ENCODE measurements at places on chromosomes 4 and X.
A peak's percentile ranks its signal among the peaks of the same experiment; 100 is the strongest.

DNA sequence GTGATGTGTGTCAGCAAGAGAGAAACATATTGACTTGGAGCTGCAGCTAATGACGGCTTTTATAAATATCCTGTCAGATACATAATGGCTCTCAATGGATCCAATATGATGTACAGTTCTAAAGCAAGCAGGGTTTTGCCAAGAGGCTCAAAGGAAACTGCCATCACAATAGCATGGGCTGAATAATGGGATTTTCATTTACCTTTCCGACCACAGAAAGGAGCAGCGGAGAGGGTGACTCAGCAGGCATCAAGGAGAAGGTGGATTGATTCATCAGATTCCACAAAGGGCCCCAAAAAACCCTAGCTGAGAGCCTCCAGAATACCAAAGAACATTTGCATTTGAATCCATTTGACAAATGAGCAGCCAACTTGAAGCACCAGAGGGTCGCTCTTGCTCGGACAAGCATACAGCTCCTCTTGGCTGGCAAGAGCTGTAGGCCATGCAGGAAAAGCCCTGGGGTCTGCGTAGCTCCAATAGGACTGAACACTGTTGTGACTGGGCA, 355.7 kb upstream of the NOCT start:
- peak; percentile 22 for DNase-seq

DNA sequence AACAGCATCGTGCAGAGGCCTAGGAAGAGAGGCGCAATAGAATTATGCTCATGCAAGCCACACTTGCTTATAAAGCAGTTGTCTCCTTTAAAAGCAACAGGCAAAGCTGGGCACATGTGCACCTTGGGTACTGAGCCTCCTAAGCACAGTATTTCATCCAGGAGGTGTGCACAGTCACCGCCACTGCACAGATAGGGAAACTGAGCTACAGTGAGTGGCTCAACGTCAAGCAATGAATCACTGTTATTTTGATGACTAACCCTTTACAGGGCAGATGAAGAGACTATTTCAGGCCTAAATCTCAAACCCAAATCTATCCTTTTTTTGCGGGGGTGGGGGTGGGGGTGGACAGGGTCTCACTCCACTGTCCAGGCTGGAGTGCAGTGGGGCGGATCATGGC, 42.3 kb downstream of the BCOR start:
- no peak for DNase-seq

DNA sequence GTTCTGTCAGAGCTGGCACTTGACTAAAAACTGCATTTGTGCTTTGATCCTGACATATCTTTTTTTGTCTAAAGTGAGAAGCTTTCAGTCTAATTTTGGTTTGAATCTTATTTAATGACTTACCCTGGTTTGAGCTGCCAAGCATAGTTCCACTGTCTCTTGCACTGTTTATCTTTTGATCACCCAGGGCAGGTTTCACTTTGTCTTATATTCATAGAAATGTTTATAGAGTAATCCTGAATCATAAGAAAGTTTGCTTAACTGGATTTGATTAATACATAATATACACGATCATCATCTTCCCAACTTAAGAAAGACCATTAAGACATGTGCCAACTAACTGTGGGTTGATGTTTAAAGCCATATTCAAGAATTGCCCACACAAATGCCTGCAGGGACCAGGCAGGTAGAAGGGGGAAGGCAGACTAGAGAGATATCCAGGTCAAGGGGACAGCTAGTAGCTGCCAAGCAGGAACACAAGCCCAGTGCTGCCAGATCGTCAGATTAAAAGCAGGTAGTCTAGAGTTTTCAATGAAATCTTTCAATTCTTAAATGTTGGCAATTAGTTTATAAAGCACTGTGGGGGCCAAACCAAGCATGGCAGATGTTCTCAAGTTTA, 1.9 kb downstream of the GK start:
- no peak for DNase-seq

DNA sequence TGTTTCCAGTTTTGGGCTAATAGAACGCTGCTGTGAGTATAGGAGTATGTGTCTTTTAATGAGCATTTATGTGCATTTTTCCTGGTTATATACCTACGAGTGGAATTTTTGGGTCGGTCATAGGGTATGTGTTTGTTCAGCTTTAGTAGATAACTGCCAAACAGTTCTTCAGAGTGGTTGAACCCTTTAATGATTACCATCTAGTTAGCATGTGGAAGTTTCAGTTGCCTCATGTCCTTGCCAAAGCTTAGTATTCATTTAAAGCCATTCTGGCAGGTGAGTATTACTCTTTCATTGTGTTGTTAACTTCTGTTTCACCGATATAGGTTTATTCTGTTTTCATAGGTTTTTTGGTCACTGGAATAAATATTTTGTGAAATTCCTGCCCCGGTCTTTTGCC, 229.1 kb downstream of the ARHGAP10 start:
- DNase-seq: no peak

GRCh38 chrX:134633832-134634231, 24.4 kb downstream of the PLAC1 start:
- no peak for DNase-seq

GRCh38 chr4:56512166-56512565, 6.6 kb downstream of the ARL9 start:
- DNase-seq: no peak

GRCh38 chrX:10988653-10989052, 122.5 kb upstream of the HCCS start:
- DNase-seq: no peak

- peak; percentile 39 for DNase-seq
Measured at GRCh38 chrX:3638280-3638873, 75.1 kb downstream of the PRKX start.

- DNase-seq: no peak
Measured at GRCh38 chr4:172411149-172411548, 597.9 kb downstream of the GALNTL6 start.

GRCh38 chr4:73692254-73692653, 48.1 kb upstream of the CXCL8 start:
- no peak for DNase-seq

DNA sequence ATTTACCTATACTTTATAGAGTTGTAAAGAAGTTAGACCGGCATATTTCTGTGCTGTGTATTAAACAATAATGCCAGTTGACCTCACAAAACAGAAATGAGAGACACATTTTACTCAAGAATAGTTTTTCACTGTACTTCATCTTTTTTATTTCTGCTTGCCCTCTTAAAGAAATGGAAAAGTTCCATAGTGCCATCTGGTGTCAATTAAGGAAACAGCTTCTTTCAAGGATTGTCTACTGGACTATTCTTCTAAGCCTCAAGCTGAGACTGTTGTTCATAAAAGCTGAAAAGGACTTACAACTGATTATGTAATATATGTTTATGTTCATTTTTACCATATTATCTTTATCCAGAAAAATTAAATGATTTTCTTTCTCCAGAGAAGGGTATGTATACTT, 1523.7 kb downstream of the ARAP2 start:
- DNase-seq: peak; percentile 71

DNA sequence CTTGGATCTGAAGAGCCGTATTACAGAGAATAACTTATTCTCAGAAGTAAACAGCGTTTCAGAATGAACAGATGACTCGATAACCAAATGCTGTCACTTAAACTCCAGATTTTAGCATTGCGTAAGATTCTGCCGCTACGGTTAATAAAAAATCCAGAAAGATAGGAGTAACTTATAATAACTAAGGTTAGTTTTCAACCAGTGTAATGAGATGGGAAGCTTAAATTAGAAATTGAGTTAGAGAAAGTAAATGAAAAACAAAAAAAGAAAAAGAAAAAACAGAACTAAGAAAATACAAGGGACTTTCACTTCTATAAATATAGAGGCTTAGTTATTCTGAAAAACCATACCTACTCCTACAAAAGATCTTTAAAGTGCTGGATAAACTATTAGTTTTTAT, 13.1 kb upstream of the PARM1 start:
- no peak for DNase-seq

DNA sequence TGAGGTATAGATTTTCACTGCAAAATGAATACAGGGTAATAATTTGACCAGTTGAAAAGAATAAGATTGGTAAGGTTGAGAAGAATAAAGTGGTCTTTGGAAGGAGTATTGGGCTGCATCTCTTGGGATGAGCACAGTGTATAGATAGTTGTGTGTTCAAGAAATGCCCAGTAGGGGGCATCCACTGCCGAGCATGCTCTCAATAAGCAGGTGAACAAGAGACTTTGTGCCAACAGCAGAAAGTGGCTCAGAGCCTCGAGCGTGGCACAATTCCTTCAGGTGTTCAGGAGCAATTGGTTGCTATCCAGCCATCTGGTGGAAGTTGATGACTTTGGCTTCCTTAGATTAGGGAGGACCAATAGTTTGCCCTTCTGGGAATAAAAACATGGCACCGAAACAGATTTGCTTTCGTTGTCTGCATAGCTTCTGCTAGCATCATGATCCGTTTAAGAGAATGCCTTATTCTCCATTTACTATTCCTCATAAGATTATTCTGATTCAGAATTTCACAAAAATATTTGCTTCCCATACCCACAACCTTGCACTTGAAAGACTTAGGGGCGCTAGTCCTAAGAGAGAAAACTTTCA, 258.1 kb upstream of the NEIL3 start:
- DNase-seq: no peak

GRCh38 chr4:51842167-51842553, 793 bp upstream of the DCUN1D4 start:
- DNase-seq: no peak

DNA sequence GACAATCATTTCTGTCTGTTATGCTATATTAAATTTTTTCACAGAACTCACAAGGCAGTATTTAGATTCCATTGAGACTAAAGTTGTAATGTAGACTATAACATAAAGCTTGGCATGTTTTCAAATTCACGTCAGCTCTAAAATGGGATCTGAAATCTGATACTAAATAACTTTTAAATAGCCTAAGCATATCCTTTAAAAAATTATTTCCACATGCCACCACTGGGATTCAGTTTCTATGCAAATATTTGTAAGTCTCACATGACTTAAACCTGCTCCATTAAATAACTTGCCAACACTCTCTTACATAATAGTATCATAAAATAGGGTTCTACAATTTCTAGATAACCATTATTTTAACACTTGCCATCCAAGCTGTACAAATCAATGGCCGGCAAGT, 32.4 kb downstream of the KLHL8 start:
- peak; percentile 73 for DNase-seq

DNA sequence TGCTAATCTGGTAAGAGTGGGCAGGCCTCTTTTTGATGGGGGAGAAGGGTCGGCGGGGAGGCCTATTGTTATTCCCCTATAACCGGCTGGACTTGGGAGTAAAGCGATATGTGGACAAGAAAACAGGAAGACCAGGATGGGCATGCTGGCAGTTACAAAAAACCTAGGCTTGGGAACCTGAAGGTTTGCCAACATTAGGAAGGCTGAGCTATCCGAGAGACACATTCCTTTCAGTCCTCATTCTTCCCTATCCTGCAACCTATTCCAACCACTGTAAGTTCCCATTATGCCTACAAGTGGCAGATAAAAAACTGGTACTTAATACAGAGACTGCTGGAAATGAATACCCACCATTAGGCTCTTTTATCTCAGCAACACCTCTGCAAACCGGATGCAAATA, 32.4 kb upstream of the CT47C1 start:
- DNase-seq: no peak

DNA sequence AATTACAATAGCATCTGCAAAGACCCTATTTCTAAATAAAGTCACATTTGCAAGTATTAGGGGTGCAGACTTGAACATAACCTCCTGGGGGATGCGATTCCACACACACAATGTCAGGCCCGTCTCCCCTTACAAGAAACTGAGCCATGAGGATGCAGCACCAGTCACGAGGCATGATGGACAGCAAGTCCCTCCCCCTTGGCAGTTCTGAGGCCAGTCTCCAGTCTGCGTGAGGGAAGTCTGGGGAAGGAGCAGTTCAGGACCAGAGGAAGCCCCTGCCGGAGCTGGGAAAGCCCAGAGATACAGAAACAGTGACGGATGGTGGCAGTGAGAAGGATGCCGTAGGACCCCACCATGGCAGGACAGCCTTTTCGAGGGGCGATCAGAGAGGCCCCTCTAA, 9.4 kb downstream of the FAM53A start:
- DNase-seq: no peak

GRCh38 chrX:70437921-70438665, 6.5 kb upstream of the DLG3 start:
- no peak for DNase-seq

- no peak for DNase-seq
Measured at GRCh38 chr4:28360681-28361080, 1500.0 kb downstream of the STIM2 start.

DNA sequence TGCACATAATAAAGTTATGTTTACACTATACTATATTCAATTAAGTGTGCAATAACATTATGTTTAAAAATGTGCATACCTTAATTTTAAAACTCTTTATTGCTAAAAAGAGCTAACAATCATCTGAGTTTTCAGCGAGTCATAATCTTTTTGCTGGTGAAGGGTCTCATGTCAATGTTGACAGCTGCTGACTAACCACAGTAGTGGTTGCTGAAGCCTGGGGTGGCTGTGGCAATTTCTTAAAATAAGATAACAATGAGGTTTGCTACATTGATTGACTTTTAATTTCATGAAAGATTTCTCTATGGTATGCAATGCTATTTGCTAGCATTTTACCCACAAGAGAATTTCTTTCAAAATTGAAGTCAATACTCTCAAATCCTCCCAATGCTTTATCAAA, 58.6 kb downstream of the C4orf46 start:
- no peak for DNase-seq

DNA sequence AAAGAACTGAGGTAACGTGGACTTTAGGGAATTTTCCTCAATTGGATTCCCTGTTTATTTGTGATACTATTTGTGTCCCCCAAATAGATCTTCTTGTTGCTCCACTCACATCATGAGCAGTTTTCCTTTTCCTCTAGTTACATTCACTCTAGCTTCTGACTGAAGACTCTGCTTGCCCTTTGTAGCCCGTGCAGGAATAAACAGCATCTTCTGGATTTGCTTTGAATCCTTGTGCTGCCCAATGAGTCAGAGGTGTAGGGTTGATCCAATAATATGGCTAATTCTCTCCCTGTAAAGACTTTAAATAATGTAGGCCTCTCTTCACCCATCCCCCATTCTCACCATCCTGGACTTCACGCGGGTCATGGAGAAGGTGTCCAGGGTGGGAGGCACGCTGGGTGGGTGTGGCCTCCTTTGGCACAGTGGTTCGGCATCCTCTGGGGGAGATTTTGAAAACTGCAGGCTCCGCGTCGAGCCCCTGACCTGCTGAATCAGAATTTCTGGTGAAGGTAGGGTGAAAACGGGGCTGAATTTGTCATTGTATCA, 9.0 kb downstream of the HAND2 start:
- DNase-seq: no peak

All from fibroblast of skin of abdomen (primary cell).